Stimulated activated CD4-positive, alpha-beta T cell treated with anti-CD3 and anti-CD28 coated beads, Interleukin-15, amount 100 ng/mL, for 48 hours (primary cell): ENCODE measurements at places on chromosomes 3 and 15.
A peak's percentile ranks its signal among the peaks of the same experiment; 100 is the strongest.

DNA sequence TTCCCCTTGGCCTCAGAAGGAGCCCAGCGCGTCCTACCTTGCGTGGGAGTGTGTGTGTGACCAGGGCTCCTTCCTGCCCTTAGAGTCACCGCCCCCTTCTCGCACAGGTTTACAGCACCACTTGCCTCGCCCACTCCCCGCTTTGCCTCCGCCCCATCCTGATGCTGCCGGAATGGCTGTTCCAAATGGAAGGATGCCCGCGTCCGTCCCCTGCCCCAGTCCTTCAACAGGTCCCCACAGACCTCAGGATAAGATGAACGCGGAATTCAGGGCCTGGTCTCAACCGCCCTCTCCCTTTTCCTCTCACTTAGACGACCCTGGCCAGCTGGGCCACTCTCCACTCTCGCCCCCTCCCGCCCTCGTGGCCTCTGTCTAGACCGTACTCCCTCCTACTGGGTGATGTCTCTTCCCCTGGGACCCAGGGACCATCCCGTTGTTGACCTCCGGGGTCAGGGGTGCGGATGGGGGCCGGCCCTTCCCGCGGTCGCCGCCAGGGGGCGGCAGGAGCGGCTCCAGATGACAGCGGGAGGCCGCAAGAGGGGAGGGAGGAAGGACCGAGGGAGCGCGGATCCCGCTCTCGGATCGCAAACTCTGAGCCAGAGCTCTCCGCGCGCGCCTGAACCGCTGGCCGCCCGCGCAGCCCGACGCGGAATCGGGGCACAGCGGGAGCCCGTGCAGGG, at the start of gene THSD4:
Gene THSD4, plus strand, starts transcription at position 585 of the 680 bp plus-strand sequence.
- DNase-seq = peak; percentile 38

GRCh38 chr15:40550341-40551037, 14.4 kb downstream of the CCDC32 start:
- DNase-seq = no peak

DNA sequence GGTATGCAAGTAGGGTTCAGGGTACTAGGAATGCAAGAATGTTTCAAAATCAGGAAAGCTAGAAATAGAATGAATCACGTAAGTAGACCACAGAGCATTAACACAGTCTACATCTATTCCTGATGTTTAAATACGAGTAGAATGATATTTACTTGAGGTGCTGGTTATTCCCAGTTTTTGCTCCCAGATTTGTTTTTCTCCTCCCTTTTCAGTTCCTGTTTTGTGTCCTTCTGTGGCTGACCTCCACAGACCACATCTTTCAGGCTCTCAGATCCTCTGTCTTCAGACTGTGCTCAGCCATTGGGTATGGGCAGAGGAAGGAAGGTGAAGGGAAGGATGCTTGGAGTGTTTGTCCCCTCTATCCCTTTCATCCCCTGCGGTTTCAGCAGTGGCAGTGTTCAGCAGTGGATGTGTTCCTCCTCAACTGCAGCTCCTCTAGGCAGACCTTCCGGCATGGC, 276.6 kb downstream of the ZNF621 start:
- no peak for DNase-seq

DNA sequence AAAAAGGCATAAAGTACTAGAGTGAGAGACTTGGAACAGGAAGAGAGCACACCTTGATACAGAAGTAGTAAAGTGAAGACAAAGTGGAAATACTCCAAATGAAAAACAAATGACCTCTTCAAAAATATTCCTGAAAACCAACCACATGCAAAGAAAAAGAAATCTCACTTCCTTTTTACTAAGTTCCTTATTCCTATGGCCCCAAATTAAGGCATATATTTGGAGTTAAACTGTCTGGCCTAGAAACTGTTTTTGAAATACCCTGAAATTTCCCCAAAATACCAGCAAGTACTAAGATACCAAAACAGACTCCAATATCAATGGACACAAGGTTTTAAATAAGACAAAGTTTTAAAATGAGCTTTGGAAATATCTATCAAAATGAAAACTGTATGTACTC, 58.2 kb downstream of the ZNF148 start:
- DNase-seq = no peak

GRCh38 chr15:72564091-72564490, 90.0 kb downstream of the ARIH1 start:
- DNase-seq = no peak

- DNase-seq = no peak
Observed at GRCh38 chr15:35506272-35506870, 39.6 kb downstream of the DPH6 start.

GRCh38 chr3:104564045-104564643, 802.6 kb upstream of the ALCAM start:
- peak; percentile 39 for DNase-seq

GRCh38 chr15:87826119-87826747, 430.3 kb downstream of the NTRK3 start:
- no peak for DNase-seq

DNA sequence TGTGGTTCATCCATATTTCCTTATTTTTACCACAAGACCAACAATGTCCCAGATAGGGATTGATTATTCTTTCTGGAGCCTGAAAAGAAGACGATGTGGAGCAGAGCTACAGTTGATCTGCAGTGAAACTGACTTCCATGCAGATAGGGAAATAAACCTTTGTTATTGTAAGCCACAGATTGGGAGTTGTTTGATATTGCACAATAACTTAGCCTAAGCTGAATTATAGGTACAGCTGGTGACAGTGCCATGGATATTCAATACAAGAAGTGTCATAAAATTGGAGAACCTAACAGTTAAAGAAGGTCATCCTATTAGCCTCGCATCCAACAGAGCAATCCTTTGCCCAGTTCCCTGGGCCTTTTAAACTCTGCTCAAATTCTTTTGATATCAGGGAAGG, 367.7 kb upstream of the PPP2R3A start:
- no peak for DNase-seq

DNA sequence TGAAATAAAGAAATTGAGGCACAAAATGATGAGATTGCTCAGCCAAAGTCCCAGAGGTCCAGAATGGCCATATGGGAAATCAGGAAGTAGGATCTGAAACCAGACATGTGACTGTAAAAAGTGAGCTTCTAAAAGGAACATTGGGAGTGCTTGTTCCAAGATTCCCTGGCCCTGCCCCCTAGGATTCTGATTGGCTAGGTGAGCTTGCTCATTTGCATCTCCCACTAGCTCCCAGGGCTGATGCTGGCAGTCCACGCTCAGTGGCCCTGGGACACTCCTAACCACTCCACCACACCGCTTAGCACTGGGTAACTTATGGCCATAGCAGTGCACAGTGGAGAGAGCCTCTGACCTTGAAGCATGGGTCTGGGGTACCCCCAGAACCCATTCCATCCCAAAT, 326.7 kb downstream of the NTRK3 start:
- no peak for DNase-seq

DNA sequence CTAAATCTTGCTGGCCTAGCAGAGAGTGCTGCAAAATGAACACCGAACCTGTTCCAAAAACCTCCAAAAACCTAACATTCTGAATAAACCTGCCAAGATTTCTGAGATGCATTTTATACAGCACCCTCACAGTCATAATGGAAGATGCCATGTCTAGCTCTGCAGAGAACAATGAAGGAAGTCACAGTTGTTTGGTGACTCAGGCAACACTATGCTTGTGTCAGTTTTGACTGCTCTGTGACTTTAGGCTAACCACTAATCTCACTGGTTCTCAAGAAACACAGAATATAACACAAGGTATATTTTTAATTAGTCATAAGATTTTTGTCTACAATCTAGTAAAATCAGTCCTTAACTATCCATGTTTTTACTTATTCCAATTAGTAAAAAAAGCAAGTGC, 606.6 kb downstream of the TBL1XR1 start:
- no peak for DNase-seq

DNA sequence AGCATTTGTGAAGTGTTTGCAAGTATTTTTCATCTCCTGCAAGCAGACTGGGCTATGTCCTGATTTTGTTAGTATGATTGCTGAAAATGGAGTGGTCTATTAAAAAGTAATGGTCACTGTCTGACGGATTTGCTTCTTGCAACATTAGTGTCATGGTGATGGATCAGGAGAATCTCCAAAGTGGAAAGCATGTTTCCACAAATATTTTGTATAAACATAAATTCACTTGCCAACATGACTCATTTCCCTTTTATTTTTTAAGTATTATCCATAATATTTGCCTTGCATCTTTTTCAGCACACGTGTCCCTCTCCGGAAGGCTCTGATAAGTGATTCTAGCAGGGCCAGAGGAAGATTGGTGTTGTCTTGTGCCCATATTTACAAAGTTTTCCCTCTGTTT, 27.4 kb upstream of the CACNA2D3 start:
- no peak for DNase-seq

GRCh38 chr3:184778426-184779332, 33.3 kb upstream of the VPS8 start:
- DNase-seq = no peak

- no peak for DNase-seq
Observed at GRCh38 chr15:73950831-73951561, 24.7 kb downstream of the LOXL1 start.

GRCh38 chr3:35635926-35636683, 3.2 kb upstream of the ARPP21 start:
- DNase-seq = no peak

DNA sequence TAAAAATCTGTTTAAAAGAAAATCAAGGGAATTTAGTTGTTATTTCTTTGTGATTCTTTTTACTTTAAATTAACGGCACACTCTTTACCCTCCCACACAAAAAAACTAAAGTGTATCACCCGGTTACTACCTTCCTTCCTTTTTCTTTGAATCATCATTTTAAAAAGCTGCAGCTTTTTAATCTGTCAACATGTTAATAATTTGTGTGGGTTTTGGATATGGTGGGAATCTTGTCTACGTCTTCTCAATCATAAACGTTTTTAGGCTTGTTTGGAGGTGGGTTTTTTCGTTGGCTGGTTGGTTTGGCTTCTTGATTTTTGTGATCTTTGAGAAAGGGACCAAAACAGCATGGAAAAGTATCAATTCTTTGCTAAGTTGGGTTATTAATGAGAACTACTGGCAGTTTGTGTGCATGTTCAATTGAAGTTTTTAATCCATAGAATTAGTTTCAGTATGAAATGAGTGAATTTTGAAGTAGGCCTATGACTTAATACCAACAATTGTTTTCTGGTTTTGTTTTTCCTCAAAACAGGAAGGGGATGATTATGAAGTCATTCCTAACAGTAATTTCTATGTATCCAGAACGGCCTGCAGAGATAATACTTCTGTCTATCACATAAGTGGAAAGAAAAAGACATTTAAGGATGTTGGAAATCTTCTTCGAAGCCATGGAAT, 4.5 kb downstream of the SMC4 start:
- no peak for DNase-seq

- peak; percentile 51 for DNase-seq
Observed at GRCh38 chr15:68550498-68551295, 28.1 kb upstream of the CORO2B start.

DNA sequence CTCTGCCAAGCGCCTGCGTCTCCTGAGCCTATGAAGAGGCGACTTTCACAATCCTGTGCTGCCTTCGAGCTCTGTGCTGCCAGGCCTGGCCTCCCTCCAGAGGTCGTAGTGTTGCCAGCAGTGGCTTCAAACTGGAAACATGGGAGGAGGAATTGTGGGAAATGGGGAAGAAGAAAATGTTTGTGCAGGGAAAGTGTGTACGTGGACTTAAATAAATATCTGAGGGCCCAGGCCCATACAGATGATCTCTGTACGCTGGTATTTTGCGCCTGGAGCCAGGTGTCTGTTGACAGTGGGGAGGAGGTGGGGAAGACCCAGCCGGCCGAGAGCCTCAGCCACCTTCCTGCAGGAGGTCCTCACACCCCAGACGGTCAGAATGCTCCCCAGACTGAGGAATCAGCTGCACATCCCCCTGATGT, 44.6 kb downstream of the ZBTB38 start:
- DNase-seq = no peak

GRCh38 chr3:187743195-187744141, 1.8 kb downstream of the BCL6 start:
- DNase-seq = peak; percentile 57

DNA sequence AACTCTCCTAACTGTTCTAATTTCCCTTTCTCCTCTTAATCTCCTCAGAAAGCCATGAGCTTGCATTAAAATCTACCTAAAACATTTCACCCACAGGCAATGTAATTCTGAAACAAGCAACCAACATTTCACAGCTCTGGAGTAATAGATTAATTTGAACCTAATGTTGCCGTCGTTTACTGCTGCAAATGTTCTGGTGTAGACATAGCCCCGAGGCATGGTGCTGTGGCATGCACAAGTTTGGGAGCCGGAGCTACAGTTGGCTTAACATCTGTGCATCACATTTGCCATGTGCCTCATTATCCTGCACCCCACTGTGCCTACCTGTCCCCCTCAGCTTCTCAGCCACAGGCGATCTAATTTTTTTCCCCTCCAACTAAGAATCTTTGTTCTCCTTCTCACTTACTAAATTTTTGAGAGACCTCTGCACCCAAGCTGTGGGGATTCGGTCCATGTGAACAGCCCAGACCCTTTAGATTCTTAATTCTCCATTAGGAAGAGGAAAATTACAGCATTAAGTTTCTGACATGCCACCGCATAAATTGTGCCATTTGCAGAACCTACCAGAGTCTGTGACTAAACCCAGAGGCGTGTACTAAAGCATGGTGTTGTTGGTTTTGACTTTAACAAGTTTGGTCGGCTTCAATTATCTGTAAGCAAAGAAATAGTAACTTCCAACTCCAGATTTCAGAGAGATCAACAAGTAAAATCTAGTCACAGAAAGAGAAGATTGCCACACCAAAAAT, 419.2 kb downstream of the MECOM start:
- DNase-seq = no peak

- DNase-seq = no peak
Observed at GRCh38 chr3:53166206-53166605, 5.2 kb downstream of the PRKCD start.

GRCh38 chr15:95850837-95851236, 479.7 kb upstream of the NR2F2 start:
- DNase-seq = no peak

DNA sequence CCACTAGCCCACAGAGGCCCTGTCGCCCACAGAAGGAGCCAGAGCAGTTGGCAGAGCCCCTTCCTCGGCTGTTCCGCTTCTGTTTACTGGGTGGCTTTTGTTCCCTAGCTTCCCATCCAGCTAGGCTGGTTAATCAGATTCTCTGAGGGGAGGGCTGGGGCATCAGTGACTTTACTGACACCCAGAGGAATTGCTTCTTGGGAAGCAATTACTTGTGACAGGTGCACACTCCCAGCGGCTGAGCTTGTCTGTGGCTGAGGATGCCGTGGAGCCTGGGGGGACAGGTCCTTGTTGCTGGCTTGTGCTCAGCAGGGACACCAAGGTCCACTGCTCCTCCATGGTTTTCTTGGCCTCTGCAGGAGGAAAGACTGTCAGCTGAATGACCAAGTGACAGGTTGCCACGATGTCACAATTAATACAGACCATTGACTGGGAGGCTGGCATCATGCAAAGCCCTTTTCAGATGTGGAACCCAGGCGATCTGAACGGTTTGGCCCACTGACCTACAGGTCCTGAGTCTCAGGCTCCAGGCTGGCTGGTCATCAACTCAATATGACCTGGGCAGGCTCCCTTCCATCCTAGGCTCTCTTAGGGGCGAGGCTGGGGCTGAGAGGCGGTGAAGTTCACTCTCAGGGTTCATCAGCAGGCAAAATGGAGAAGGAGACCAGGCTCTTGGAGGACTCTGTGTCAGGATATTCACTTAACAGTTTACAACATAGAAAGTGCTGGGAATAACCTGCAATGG, 31.8 kb upstream of the SFMBT1 start:
- DNase-seq = no peak

GRCh38 chr15:72078887-72079286, 39.1 kb downstream of the MYO9A start:
- no peak for DNase-seq
